ENCODE measurements at places on chromosomes 11 and 22.

DNA sequence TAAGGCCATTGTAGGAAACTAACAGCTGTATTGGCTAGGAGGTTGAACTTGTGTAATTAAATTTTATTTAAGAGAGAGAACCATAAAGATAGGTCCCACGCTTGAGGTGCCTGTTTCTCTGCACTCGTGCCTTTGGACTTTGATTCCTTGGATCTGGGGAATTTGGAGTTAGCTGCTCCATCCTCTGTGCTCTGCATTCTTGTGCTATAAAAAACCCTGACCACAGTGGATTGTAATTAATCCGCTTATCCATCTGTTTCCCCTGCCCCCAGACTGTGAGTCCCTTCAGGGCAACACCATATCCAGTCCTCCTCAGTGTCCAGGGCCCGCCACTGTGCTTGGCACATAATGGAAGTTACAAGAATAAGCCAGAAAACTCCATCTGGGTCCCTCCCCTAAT lies 169.8 kb downstream of the SPON1 start:
- DNase-seq: no peak

GRCh38 chr11:9263840-9264315 lies 1.3 kb downstream of the DENND5A start:
- DNase-seq: no peak

- no peak for DNase-seq
Measured at GRCh38 chr11:43922744-43923405, 19.6 kb upstream of the C11orf96 start.

DNA sequence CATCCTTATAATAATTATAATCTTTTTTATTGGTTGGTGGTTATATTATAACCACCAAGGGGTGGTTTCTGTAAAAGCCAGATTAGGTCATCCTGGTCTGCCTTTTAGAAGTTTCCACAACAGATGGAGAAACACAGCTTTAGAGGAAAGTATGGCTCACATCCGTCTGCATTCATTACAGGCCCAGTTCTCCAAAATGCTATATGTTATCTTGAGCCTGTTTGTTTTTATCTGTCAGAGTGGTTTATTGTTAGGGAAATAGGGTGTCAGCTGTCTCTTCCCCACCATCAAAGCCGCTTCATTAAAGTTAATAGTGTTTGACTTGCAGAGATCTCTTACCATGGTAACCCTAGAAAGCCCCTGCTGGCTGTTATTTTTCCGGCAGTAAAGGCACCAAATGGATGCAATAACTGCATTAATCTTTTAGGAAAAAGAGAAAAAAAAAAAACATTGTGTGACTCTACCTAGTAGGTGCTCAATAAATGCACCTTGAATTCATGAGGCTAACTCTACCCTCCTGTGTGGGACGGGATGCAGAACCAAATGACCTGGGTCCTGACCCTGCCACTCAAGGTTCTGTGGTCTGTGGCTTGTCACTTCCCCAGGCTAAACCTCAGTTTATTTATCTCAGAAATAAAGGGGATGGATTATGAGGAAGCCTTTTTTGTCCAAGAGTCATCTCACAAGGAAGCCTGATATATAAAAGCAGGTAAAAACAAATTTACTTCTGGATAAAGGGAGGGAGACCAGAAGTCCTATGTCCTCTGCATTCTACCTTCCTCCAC lies 118.3 kb downstream of the WT1 start:
- no peak for DNase-seq

DNA sequence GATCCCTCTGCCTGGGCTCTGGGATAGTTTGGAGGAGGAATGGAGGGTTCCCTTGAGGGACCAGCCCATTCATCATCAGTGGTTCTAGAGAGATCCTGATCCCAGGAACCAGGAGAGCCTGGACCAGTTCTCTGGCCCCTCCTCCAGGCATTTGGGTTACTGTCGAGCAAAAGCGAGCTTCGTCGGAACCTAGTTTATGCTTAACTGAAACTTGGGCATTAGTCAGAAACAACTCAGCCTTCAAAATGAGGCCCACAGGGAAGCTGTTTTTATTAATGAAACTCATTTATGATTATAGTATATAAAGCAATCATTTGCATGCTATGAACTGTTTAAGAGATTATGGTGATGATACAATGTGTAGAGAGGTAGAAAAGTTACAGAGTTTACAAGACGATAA lies 61.4 kb downstream of the LIF start:
- DNase-seq: no peak

DNA sequence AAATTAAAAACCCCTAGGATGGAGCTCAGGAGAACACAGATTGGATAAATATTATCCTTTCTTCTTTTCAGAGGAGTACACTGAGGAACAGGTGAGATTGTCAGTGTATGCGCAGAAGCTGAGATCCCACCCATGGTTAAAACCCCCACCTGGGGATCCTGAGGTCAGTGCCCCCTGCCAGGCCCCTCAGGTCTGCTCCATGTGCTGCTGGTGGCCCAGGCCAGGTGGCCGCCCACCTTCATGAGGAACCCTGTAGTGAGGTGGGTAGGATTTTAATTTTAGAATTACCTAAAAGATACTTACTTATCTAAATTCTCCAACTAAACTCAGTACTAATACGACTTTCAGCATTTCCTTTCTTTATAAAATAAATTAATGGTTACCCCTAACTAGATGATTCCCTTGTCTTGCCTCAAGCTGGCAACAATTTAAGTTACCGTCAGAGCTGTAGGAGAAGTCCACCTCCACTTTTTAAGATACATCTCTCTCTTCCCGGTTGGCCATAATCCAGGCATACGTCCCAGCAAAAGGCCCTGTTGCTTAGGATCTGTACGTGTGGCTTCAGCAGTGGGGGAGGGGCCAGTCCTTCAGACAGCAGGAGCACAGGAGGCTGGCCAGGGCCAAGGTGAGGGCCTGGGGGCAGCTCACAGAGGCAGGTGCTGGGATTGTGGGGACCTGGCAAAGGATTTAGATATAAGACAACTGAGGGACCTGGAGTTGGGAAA lies 61.5 kb upstream of the PITPNB start:
- no peak for DNase-seq

- peak; percentile 59 for DNase-seq
Measured at GRCh38 chr11:2869561-2870427, 15.8 kb downstream of the CDKN1C start.

GRCh38 chr11:46390331-46391171 lies 1.0 kb downstream of the CHRM4 start:
- DNase-seq: no peak

- DNase-seq: no peak
Measured at GRCh38 chr22:44381761-44382115, 69.0 kb upstream of the SHISAL1 start.

DNA sequence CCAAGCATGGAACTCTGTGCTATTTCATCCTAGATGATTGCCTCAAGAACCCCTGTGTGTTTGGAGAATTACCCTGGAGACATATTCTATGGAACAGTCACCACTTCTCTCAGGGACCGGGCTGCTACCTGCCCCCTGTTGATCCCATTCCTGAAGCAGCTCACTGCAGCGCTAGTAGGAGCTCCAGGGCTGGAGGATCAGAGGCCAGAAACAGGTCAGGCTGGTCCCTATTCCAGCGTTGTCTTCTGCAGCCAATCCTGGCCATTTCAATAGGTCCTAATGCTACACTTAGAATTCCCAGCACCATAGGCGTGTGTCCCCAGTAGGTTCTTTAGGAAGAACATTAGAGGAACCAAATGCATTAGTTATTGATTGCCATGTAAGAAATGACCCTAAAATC lies 48.9 kb downstream of the BTG4 start:
- no peak for DNase-seq

DNA sequence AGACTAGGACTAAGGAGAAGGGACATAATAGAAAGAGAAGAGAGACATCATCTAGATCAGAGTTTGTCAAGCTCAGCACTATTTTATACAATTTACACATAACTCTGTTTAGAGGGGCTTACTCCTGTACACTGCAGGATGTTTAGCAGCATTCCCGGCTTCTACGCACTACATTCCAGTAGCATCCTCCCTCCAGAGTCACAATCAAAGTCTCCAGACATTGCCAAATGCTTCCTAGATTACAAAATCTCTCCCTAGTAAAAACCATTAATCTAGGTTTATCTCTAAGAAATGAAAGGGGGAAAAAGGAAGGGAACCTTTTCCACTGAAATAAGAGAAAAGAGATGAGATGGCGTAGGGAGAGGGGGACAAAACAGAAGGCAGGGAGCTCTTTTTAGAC lies 4.0 kb downstream of the USP28 start:
- no peak for DNase-seq

DNA sequence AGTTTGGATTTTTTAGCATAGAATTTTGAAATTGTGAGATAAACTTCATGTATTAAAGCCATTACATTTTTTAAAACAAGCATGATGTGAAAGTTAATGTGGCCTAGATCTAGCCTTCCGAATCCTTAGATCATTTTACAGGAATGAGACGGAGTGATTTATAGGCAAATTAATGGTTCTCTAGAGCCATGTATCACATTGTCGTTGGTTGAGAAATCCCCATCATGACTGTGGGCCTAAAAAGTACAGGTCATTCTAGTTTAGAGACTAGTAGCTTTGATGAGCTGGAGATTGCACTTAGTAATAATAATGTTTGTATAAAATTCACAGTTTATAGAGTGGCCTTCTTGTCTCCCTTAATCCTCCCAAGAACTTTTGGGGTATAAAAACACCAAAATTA lies 7.1 kb downstream of the EWSR1 start:
- DNase-seq: no peak

- no peak for DNase-seq
Measured at GRCh38 chr11:112012874-112013273, 12.3 kb upstream of the DLAT start.

- DNase-seq: no peak
Measured at GRCh38 chr22:39593066-39593930, 22.7 kb downstream of the CACNA1I start.

- no peak for DNase-seq
Measured at GRCh38 chr11:60485987-60486386, 6.6 kb upstream of the MS4A12 start.

- no peak for DNase-seq
Measured at GRCh38 chr11:78019808-78020207, 3.3 kb downstream of the KCTD14 start.

- DNase-seq: no peak
Measured at GRCh38 chr22:48314073-48314472, 1513.6 kb downstream of the BRD1 start.

DNA sequence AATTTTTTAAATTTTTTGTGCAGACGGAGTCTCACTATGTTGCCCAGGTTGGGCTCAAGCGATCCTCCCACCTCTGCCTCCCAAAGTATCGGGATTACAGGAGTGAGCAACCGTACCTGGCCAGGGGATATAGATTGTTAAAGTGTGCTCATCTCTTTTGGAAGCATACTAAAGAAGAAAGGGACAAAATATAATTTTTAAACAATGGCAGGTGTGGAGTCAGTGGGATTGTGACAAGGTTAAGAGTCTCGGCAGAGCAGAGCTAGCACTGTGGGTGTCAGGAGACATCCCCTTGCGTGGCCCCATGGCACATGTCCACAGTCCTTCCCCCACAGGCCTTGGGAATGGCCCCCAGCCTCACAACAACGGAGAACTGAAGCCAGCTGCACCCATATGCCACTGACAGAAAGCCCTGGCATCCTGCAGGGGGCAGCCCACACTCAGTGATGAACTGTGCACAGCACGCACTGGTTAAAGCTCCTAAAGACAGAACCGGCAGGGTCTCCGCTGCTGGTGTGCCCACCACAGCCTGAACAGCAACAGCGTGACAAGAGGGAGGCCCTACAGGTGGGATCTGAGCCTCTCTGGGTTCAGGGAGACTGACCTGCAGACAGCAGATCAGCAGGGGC lies 29.9 kb downstream of the SERPIND1 start:
- DNase-seq: peak; percentile 69

- DNase-seq: no peak
Measured at GRCh38 chr11:35173011-35173511, 34.1 kb downstream of the CD44 start.

- DNase-seq: peak; percentile 91
Measured at GRCh38 chr22:45009606-45010531, at the start of gene PHF21B. TSS of gene PHF21B (minus strand) at chr22:45010005. CDS start at chr22:45009549, 456 bp downstream.
